ENCODE measurements at places on chromosomes 2 and 18.

GRCh38 chr2:28419443-28420270 is 27.0 kb downstream of the FOSL2 start:
- no peak for DNase-seq

- peak; percentile 37 for DNase-seq
These were observed 12.1 kb upstream of the ARHGEF4 start for GRCh38 chr2:130824492-130825061.

- no peak for DNase-seq
These were observed 47.8 kb downstream of the SMAD2 start for GRCh38 chr18:47882641-47883040.

- no peak for DNase-seq
These were observed 33.1 kb downstream of the SLC8A1 start for GRCh38 chr2:40418614-40419363.

- no peak for DNase-seq
These were observed 73.4 kb upstream of the TEX51 start for GRCh38 chr2:126825316-126825715.

DNA sequence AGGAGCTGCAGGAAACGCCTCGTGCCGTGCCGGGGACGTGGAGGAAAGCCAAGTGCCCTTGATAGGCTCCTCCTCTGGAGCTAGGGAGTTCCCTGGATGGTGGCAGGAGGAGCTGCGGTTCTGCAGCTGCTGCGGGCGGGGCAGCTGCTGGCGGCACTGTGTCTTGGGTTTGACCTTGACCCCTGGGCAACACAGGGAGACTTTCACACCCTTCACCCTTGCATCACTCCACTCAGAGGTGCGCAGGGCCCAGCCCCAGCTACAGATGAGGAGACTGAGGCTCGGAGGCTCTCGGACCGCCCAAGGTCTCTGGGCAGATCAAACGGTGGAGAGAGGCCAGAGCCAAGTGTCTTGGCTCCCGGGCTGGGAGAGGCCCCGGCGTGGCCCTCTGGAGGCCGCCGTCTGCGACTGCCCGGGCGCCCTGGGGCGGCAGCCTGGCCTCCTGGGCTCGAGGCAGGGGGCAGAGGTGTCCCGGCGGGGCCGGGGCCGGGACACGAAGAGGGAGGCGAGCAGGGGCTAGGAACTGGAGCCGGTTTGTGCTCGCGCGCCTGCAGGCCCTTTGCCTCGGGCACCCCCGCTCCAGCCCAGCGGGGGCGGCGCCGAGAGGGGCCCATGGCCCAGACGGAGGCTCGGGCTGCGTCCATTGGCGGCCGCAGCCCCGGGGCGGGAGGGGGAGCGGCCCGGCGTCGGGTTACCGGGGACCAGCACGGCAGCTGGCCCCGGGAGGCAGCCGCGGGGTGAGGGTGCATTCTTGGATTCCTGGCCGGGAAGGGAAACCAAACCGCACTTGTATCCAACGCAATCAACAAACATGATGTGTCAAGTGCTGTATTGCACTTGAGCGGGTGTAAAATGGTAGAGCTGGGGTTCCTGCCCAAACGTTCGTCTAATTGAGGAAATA is 129.6 kb upstream of the SLC1A4 start:
- DNase-seq = peak; percentile 53

DNA sequence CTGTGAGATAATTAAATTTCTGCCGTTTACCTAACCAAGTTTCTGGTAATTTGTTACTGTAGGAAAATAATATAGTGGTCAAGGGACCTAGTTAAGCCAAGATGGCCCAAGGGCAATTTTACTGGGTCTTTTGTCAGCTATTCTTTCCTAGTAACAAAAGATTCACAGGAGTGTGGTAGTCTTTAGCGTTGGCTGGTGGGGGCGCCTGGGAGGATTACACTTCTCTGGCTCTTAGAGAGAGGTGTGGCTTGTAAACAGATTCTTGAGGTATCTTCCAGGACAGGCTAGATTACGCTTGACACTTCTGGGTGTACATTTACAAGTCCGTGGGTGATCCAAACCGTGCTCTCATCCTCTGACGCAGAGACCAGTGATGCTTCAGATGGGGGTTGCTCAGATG is 3.3 kb upstream of the ACOXL start:
- no peak for DNase-seq

DNA sequence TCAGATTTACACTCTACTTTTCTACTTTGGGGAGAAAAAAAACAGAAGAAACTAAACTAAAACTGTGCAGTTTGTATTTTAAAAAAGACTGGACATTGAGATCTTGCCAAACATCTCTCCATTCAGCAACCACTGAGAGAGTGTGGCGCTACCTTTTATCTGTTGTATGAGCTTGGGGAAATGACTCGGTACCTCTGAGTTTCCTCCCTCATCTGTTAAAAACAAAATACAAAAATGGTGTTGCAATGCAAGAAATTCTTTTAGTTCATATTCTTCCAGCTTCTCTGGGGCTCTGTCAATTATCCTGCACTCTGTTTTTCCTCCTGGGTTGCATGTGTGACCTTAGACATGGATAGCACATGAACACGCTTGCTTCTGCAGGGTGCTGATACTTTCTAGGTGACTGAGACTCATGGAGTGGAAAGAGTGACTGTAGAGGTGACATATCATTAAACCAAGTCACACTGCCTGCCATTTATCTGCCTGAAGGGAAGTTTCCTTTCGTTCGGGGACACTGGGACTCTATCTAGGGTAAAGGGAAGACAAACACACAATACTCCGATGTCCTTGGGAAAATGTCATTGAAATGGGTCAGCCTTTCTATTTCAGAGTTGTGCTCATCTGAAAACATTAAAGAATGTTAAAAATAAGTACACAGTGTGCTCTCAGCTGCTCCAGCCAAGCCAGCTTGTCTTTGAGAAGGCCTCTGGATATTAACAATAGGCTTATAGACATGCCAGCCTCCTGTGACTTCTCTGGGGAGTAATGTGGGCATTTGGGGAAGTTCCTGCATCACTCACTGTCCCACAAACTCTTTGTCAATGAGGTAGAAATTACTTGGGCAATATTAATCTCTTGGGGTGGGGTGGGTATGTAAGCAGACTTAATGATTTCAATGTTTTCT is 91.4 kb downstream of the TRIB2 start:
- DNase-seq = no peak

DNA sequence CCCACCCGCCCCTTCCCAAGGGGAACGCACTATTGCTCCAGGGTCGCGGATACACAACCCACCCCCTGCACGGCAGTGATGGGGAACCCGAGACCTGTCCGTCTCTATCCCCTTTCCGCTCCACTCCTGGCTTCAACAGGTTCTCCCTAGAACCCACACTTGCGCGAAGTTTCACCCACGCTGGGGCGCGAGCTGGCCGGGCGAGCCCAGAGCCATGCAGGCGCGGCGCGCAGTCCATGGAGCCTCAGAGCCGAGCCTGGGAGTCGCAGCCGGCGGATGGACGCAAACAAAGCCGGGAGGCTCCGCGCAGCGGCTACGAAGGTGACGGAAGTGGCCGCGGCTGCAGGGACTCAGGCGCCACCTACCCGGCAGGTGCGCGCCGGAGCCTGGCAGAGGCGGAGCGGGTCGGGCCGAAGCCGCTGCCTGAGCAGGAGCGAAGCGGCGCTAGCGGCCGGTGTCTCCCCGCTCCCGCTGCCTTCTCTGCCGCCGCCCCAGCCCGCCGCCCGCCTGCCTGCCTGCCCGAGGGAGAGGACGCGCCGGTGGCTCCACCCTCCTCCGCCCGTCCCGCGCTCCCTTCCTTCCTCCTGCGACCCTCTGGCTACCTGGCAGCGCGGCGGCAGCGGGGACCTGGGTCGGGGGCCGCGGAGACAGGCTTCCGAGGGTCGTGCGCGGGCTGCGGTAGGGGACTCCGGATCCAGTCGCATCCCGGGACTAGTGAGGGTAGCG is 14.0 kb downstream of the ALPG start:
- DNase-seq = no peak

- no peak for DNase-seq
These were observed 528.7 kb upstream of the FANCL start for GRCh38 chr2:58769864-58770234.

GRCh38 chr2:241068136-241068941 is 33.7 kb downstream of the MTERF4 start:
- DNase-seq = no peak

DNA sequence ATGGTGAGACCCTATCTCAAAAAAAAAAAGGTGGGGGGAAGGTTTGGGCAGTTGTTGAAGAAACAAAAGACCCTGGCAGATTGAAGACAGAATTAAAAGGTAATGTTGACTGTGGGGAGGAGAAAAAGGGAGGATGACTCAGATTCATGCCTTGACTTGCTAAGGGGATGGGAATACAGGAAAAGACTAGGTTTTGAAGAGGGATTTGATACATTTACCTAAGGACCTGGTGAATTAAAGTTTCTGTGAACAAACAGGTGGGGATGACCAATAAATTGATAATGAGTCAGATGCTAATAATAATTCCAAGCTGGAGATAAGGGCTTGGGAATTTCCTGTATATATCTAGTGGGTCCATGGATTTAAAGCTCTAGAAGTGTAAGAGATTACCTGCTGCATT is 27.6 kb downstream of the TTR start:
- DNase-seq = no peak

GRCh38 chr18:31649978-31650719 is 34.2 kb downstream of the B4GALT6 start:
- DNase-seq = no peak

DNA sequence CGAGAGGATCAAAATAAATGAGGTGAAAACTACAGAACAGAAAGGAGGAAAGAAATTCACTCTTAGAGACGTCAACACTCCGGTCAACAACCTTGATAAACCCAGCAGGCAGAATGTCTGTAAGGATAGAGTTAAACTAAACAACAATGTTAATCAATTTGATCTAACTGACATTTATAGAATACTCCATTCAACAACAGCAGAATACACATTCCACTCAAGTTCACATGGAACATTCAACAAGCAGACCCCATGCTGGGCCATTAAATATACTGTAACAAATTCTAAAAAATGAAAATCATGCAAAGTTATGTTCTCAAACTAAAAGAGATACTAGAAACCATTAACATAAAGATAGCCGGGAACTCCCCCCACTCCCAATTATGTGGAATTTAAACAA is 41.8 kb downstream of the FAM210A start:
- peak; percentile 59 for DNase-seq

- no peak for DNase-seq
These were observed 7.0 kb upstream of the GPD2 start for GRCh38 chr2:156429211-156429610.

DNA sequence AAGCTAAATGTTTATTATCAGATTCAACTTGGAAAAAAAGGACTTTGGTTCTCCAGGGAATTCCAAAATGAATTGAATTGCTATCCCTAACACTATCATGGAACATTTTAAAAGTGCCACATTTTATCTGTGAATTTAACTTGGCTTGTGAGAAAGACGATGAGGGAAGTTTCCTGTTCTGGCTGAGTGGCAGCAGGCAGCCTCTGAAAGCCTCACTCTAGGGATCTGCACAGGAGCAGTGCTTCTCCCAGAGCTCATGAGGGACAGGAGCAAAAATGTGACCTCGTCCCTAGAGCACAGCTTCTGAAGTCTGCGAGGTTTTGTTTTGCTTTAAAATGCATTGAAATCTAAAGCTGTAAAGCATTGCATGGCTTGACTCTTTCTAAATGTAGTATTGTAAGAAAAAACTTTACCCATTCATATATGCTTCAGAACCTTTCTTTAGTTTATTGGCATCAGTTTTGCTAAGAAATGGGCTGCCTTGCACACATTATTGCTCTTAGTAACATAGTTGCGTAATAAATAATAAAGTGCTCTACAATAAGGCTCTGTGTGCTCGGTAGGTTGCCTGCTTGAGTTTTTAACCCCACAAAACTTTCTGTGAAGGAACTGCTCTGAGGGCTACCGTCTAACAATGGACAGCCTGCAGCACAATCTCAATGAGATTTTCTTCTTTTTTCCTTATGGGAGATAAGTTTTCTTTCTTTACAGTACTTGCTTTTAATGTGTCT is 136.2 kb upstream of the CDCA7 start:
- DNase-seq = peak; percentile 12

- no peak for DNase-seq
These were observed 156.6 kb upstream of the ACVR2A start for GRCh38 chr2:147688242-147688641.

GRCh38 chr2:128520791-128521190 is 202.1 kb upstream of the HS6ST1 start:
- DNase-seq = no peak

GRCh38 chr2:241592126-241592845 is 33.7 kb downstream of the BOK start:
- DNase-seq = no peak

GRCh38 chr18:48813833-48814489 is 136.8 kb downstream of the SMAD7 start:
- DNase-seq = no peak

- DNase-seq = no peak
These were observed 132.1 kb upstream of the ARL4C start for GRCh38 chr2:234628953-234629352.

DNA sequence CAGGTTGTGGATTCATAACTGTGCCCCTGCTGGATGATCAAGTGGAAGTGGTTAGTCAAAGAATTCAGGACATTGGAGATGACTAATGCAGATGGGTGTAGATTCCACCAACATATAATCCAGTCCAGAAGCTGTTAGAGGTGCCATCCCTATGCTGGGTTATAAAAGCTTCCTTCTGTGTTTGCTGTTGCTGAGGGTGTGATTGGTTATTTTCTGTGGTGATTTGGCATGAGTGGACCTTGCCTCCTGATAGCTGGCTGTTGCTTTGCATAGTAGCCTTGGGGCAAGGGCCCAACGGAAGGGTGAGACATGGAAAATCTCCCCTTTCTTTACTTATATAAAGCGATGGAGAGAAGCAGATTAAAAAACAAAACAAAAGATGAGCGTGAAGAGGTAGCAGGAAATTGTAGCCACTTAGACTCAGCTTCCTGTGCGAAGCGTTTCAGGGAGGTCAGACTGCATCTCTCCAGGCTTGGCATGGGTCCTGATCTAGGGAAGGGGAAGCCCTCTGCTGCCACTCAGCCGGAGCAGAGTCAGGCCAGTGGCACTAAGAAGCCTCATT is 190.4 kb downstream of the FMNL2 start:
- DNase-seq = no peak

- DNase-seq = no peak
These were observed 132.1 kb downstream of the TFCP2L1 start for GRCh38 chr2:121152861-121153260.

DNA sequence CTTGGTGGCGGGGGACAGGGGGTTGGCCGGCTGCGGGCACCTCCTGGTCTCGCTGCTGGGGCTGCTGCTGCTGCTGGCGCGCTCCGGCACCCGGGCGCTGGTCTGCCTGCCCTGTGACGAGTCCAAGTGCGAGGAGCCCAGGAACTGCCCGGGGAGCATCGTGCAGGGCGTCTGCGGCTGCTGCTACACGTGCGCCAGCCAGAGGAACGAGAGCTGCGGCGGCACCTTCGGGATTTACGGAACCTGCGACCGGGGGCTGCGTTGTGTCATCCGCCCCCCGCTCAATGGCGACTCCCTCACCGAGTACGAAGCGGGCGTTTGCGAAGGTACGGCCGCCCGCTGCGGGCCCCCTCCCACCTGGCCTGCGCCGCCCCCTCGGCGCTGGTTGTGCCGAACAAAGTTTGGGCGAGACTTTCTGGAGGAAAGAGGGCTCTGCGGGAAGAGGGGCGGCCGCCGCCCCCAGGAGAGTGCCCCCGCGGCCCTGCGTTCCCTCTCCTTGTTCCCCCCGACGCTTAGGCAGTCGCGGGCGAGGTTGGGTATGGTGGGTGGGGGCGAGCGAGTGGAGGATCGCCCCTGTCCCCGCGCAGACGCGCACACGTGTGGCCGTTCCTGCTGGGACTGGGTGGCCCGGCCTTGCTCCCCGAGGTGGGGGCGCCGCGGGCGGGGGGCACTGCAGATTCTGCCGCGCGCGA is 866 bp downstream of the CRIM1 start:
- DNase-seq = no peak
